ENCODE measurements at places on chromosomes 5 and 9.

- DNase-seq = no peak
Measured at GRCh38 chr9:120913647-120914264, 12.8 kb downstream of the TRAF1 start.

GRCh38 chr9:13735181-13735580, 455.7 kb upstream of the MPDZ start:
- no peak for DNase-seq

DNA sequence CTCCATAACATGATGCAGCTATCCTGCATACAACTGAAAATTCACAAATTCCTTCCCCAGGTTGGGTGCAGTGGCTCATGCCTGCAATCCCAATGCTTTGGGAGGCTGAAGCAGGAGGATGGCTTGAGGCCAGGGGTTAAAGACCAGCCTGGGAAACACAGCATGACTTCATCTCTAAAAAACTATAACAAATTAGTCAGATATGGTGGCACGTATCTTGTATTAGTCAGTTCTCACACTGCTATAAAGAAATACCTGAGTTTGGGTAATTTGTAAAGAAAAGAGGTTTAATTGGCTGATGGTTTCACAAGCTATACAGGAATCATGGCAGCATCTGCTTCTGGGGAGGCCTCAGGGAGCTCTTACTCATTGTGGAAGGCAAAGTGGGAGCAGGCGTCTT, 56.4 kb upstream of the DAPK1 start:
- DNase-seq = no peak

DNA sequence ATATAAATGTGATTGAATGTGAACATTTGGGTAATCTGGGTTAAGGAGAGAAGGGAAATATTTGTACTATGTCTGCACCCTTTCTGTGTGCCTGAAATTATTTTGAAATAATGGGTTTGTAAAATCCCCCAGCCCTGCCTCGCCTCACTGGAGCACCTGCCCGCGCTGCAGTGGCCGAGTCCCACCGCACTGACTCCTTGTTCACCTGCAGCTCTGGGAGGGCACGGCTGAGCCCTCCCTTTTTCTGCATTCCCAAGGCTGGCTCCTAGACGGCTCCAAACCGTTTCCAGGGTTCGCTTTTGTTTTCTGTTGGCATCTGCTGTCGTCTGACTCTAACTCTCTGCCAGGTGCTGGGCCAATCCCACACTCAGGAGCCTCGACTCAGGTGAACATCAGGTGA, 17.6 kb upstream of the PPP1R26 start:
- DNase-seq = no peak
